ENCODE measurements at places on chromosomes 1 and 21.

DNA sequence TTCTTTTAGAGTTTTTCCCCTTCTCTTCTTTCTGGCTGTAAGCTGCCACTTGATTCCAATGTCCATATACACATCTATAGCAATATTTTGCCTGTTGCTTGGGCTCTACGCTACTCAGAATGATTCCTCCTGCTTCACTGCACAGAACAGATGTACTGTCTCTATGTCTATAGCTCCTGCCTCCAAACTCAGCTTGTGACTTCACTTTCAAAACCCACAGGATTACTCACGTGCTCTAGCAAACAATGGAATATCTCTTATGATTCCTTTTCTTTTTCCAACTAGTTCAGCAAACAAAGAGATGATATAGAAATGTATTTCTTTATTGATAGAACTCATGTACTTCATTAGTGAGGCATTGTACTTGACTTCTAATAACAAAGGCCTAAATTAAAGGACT, 80.5 kb upstream of the SOX13 start:
- no peak for DNase-seq

DNA sequence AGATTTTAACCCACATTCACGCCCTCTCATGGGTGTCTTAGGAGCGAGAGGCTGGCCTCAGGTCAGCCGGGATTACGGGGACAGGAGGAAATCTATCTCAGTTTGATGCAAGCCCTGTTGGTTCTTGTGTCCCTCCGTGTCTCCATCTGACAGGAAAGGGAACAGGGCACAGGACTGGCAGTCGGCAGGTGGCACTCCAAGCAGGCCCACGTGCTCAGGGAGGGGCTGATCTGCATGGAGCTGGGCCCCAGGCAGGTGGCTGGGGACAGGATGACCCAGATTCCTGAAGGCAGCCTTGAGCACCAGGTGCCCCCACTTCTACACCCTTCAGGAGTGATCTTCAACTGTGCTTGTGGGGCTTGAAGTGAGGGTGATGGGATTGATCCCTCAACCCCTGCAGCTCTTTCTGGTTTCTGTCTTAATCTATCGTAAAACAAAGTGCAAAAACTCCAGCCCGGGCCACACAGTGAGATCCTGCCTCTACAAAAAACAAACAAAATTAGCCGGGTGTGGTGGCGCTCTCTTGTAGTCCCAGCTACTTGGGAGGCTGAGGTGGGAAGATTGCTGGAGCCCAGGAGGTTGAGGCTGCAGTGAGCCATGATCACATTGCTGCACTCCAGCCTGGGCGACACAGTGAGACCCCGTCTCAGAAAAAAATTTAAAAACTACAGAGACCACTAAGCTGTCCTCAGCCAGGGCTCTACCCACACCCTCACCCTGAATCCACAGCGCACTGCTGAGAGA, 8.3 kb downstream of the PLEKHG5 start:
- DNase-seq: no peak

DNA sequence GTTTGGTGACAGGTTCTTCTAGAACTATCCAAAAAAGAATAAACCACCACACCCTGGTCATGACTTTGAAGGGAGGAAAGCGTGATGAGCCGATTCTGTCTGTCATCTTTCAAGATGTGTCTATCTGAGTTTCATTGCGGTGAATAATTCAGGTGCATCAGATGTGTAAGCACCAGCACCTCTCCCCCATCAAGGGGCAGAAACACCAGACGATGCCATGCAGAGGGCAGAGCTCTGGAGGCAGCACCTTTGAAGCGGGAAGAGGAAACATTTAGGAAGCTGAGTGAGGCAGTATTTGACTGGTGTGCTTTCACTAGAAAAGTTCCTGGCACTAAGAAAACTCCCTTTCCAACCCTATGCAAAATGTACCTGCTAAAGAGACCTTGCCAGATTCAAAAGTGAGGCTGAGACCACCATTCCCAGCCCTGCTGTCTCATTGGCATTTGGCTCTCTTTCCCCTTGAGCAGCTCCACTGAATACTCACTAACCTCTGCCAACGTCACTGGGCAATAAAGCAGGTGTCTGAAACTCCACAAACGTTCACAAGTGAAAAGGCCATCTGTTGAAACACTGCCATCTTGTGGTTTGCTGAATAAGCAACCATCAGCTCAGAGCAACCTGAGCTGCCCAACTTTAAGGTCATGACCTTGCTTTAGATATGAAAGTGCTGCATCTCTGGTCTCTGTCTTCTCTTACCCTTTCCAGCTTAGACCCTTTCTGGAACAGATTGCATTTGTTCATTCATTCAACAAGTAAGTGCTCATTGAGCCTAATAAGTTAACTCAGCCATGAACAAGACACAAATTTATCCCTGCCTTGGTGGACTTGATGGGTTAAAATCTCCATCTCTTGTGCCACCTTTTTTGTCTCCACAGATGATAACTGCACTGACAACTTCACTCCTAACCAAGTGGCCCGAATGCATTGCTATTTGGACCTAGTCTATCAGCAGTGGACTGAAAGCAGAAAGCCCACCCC, 228.6 kb downstream of the PAPPA2 start:
- DNase-seq: no peak

- no peak for DNase-seq
Measured at GRCh38 chr21:33039536-33039935, 13.8 kb downstream of the OLIG2 start.

All from uterus (tissue), 4 donors.